ENCODE measurements at places on chromosomes 11 and 22. TPM values are rescaled to one million over a fixed set of nuclear protein-coding genes. Genes with fewer than 3 reads are reported as not detected.

The SYT9 gene
- total RNA-seq: 0.13 TPM

The DERL3 gene
- total RNA-seq: 0.53 TPM

The OR2AG2 gene
- total RNA-seq: 0.13 TPM

The MRGPRX3 gene
- total RNA-seq: not detected

The OR4D5 gene
- not detected for total RNA-seq

The ZNF215 gene
- total RNA-seq: 4.0 TPM

The KRTAP5-2 gene
- not detected for total RNA-seq

The RFPL2 gene
- total RNA-seq: not detected

The YPEL4 gene
- 0.79 TPM for total RNA-seq

The CASP12 gene
- total RNA-seq: 0.06 TPM

The SYT12 gene
- 1.6 TPM for total RNA-seq

The IFITM5 gene
- not detected for total RNA-seq

The CCDC188 gene
- total RNA-seq: 3.5 TPM

The LRRC10B gene
- not detected for total RNA-seq

The CYP2D6 gene
- 0.26 TPM for total RNA-seq

The HBB gene
- not detected for total RNA-seq

The VPS37C gene
- total RNA-seq: 8.1 TPM

The APOL2 gene
- total RNA-seq: 57.8 TPM

The TYR gene
- total RNA-seq: not detected

The CEP126 gene
- 4.2 TPM for total RNA-seq

The LRRC74B gene
- total RNA-seq: not detected

The OR8H3 gene
- total RNA-seq: not detected

The CWF19L2 gene
- total RNA-seq: 10.4 TPM

The MFNG gene
- total RNA-seq: 2.4 TPM

The FREY1 gene
- total RNA-seq: 0.44 TPM

The C11orf42 gene
- total RNA-seq: not detected

The MS4A1 gene
- total RNA-seq: not detected

The SPI1 gene
- total RNA-seq: not detected

The DCDC1 gene
- total RNA-seq: under 0.01 TPM

The SMARCB1 gene
- 16.2 TPM for total RNA-seq

The SCGB1D2 gene
- not detected for total RNA-seq

The MYO7A gene
- 0.26 TPM for total RNA-seq

The CBX6 gene
- 60.9 TPM for total RNA-seq

The KDM4D gene
- 0.53 TPM for total RNA-seq

The PMM1 gene
- 23.6 TPM for total RNA-seq

The FAM118A gene
- 17.8 TPM for total RNA-seq

The C1QTNF4 gene
- 0.06 TPM for total RNA-seq

The PLAAT2 gene
- total RNA-seq: not detected

The PGA4 gene
- total RNA-seq: 0.06 TPM

The ART5 gene
- not detected for total RNA-seq

The SAA4 gene
- total RNA-seq: not detected

The TEX12 gene
- total RNA-seq: 0.13 TPM

The SYTL2 gene
- total RNA-seq: 7.0 TPM

The OR52I1 gene
- total RNA-seq: not detected

The CASP1 gene
- total RNA-seq: 34.4 TPM

The APOBEC3B gene
- 5.0 TPM for total RNA-seq

The ANKK1 gene
- 0.06 TPM for total RNA-seq

The KCNQ1 gene
- not detected for total RNA-seq

The LMO1 gene
- total RNA-seq: not detected

The MS4A6E gene
- not detected for total RNA-seq

The PGA5 gene
- not detected for total RNA-seq

The CFAP300 gene
- 7.8 TPM for total RNA-seq

The OR8A1 gene
- not detected for total RNA-seq

The LMO2 gene
- total RNA-seq: 92.6 TPM

The CSNK2A3 gene
- 1.2 TPM for total RNA-seq

The MS4A4A gene
- not detected for total RNA-seq

The MICAL3 gene
- total RNA-seq: 15.5 TPM

The TPBGL gene
- total RNA-seq: not detected
